Stimulated activated CD4-positive, alpha-beta T cell treated with anti-CD3 and anti-CD28 coated beads, TNF-alpha, amount 100 ng/mL, for 24 hours (primary cell): ENCODE measurements at places on chromosomes 2 and 18.

- DNase-seq = no peak
These were observed 47.8 kb upstream of the RHOB start for GRCh38 chr2:20398956-20399567.

- DNase-seq = no peak
These were observed 559.8 kb downstream of the SUCLG1 start for GRCh38 chr2:83899271-83899670.

DNA sequence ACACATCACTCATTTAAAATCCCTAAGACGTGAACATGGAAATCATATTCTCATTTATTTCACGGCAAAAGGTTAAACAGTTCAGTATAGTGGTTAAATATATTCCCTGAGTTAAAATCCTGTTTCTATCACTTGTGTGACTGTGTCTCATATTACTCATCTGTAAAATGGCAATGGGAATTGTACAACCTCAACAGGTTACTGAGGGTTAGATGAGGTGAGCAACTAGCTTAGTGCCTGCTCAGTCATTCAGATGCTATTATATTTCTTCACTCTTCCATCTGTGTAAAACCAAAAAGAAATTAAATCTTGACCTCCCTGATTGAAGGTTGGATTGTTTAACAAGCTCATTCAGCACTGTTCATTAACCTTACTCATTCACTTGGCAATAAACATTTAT, 212.4 kb upstream of the STK17B start:
- no peak for DNase-seq

DNA sequence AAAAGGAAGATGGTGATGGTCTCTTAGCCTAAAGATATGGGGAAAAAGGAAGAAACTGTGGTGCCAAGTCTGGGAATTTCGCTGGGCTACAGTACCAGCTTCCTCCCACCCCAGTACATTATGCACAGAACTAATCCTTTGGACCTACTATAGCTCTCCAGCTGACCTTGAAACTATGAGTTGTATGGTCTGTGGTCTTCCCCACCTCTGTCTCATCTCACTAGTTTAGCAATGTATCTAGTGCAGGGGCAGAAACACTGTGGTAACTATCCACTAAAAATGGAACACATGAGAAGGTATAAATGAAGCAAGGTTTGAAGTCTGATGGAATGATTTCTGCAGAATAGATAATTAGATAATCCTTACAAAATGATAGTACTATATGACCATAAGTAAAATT, 190.4 kb upstream of the CCDC150 start:
- no peak for DNase-seq

- no peak for DNase-seq
These were observed 2.3 kb upstream of the PLCD4 start for GRCh38 chr2:218605432-218605831.
